ENCODE measurements at places on chromosomes 3 and 15. TPM values are rescaled to one million over a fixed set of nuclear protein-coding genes. Genes with fewer than 3 reads are reported as not detected.

GRCh38 chr3:171827836-171828458 lies 15.2 kb upstream of the TMEM212 start:
- no peak for DNase-seq

DNA sequence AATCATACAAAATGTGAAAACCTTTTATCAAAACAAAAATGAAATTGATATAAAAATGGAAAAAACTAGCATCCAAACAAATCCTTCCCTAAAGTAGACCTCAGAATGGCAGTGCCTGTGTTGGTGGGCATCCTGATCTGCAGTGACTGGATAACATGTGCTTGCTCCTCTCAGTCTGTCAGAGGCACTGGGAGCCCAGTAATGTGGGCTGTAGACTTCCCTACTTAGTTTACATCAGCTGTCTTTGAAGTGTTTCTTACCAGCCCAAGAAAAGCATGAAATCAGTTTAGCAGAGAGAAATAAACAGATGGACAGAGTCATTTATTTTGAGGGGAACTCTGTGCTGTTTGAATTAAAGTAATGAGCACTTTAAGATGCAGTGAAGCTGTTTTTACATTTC lies 37.8 kb upstream of the RORA start:
- DNase-seq, result no peak

DNA sequence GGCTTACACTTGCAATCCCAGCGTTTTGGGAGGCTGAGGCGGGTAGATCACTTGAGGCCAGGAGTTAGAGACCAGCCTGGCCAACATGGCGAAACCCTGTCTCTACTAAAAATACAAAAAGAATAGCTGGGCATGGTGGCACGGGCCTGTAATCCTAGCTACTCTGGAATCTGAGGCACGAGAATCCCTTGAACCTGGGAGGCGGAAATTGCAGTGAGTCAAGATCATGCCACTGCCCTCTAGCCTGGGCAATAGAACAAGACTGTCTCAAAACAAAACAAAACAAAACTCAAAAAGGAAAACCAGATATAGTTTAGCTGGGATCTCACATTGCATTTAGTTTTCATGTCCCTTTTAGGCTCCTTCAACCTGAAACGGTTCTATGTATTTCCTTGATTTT lies 2.9 kb upstream of the USP50 start:
- no peak for DNase-seq

DNA sequence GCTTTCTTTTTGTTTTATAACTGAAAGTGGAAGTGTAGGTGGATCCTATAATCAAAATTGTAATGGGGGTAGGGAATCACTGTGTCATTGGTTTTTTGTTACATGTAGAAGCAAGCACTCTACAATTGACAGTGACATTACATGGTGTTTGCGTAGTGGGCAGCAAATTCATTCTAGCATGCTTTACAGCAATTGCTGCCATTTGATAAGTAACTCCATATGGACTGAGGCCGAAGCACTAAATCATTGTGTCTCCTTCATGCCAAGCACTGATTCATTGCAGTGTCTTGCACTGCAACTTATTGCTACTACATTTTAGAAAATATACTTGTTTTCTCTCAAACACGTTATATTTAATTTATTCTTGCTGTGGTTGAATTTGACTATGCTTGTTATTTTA lies 933.9 kb downstream of the NSUN3 start:
- DNase-seq, result no peak

DNA sequence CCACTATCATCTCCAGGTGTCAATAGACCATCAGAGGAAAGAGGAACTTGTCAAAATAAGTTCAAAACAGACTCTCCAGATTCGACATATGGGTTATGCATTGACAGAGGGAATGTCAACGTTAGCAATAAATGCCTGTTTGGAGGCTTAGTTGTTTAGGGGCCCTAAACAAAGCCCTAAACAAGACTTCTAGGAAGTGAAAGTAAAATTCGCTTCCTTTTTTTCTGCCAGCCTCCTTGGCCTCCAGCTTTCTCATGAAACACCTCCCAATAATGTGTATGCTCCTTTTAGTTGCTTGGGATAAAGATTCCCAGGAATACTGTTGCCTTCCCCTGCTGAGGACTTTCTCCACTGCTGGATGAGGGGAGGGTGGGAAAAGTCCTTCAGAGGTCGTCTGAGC lies 70.9 kb upstream of the ARNT2 start:
- no peak for DNase-seq

The GNAT1 gene
- total RNA-seq, result not detected

GRCh38 chr15:52255935-52256334 lies 39.7 kb downstream of the MYO5C start:
- no peak for DNase-seq

DNA sequence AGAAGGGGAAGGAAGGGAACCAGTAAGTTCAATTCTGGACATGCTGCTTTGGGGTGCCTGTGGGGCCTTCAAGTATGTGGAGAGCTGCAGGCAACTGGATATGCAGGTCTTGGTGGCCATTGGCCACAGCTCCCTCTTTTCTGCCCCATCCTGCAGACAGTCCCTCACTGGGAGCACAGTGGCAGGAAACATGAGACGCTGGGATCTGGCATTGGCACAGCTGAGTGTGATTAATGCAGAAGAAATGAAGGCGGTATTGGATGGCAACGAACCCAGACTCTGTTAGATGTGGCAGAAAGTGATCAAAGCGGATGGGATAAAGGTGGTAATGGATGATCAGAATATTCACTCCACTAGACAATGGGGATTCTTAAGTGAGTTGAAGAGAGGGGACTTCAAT lies 23.2 kb upstream of the VPS8 start:
- peak; percentile 41 for DNase-seq

The ERICH6 gene
- total RNA-seq, result not detected

DNA sequence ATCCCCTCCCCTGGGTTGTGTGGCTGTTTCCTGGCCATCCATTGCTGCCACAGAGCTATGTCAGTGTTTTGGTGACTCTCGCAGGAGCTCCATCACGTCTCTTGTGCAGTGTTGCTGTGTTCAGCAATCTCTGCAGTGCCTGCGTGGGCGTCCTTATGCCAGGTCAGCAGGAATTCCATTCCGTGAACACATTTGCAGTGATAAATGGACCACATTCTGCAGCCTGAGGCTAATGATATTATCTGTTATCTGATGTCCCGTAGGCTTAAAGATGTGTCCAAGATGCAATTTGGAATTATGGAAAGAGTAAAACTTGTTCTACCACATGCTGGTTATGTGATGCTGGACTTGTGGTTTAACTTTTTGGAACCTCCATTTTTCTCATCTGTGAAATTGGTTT lies 25.5 kb upstream of the COL6A6 start:
- no peak for DNase-seq

The KBTBD13 gene
- total RNA-seq, result not detected

GRCh38 chr15:74373056-74373650 lies 5.7 kb upstream of the CYP11A1 start:
- DNase-seq, result no peak

GRCh38 chr3:170309046-170309445 lies 48.5 kb upstream of the SKIL start:
- DNase-seq, result no peak

- peak; percentile 31 for DNase-seq
Measured at GRCh38 chr3:170717410-170718402, 131.8 kb upstream of the SLC7A14 start.

The SLC28A1 gene
- 0.17 TPM for total RNA-seq

- DNase-seq, result no peak
Measured at GRCh38 chr3:187021748-187022402, 91.5 kb downstream of the ST6GAL1 start.

GRCh38 chr3:60803216-60804173 lies 447.8 kb downstream of the FHIT start:
- DNase-seq, result no peak

- no peak for DNase-seq
Measured at GRCh38 chr3:11435440-11436165, 163.4 kb downstream of the ATG7 start.

DNA sequence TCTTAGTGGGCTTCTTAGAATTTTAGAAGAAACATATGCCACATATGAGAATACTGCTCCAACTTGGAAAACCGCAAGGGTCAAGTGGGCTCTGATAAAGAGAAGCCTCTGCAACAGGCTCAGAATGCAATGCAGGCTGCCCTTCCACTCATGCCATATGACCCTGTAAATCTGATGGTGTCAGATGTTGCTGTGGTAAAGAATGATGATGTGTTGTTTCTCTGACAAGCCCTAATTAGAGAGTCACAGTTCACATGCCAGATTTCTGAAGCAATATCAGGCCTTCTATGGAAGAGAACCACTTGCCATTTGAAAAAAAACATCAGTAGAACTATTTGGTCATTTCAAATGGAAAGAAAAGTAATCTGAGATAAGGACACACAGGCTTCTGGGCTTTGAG lies 749.6 kb downstream of the AGBL1 start:
- no peak for DNase-seq

DNA sequence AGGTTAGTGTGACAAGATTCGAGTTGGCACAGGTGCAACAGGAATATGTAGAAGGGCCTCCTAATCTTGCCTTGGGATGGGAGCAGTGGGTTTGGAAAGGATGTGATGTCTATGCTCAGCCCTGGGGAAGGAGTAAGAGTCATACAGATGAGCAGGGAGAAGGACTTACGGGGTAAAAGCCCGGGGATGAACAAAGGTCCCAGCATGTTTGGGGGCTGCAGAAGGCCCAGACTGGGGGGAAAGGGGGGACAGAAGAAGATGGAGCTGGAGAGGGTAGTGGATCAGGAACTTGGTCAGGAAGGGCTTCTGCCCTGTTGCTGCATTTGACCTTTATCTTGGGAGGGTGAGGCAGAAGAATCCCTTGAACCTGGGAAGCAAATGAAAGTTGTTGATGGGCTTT lies 240.1 kb upstream of the ST8SIA2 start:
- no peak for DNase-seq

The CPB1 gene
- total RNA-seq, result not detected

DNA sequence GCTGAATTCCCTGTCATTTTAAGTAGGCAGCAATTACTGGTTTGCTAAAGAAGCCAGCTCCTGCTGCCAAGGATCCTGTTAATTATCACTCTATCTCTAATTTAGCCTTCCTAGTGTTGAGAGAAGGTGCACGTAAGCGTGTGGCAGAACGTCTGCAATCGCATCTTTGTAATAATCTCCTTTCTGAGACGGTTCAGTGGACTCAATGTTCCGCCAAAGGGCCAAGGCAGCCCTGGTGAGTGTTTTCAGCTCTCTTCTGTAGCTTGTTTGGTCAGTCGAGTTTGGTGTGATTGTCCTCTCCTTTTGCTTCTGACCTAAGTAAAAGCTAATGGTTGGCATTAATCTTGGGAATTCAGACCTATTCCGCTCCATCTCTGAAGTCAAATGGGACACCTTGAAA lies 24.2 kb downstream of the MITF start:
- DNase-seq, result no peak

GRCh38 chr3:23664459-23664858 lies 141.3 kb upstream of the UBE2E1 start:
- DNase-seq, result no peak

The MYRIP gene
- 5.6 TPM for total RNA-seq

The DISP2 gene
- total RNA-seq, result 1.1 TPM

- DNase-seq, result no peak
Measured at GRCh38 chr15:25931851-25932250, 68.7 kb upstream of the ATP10A start.

DNA sequence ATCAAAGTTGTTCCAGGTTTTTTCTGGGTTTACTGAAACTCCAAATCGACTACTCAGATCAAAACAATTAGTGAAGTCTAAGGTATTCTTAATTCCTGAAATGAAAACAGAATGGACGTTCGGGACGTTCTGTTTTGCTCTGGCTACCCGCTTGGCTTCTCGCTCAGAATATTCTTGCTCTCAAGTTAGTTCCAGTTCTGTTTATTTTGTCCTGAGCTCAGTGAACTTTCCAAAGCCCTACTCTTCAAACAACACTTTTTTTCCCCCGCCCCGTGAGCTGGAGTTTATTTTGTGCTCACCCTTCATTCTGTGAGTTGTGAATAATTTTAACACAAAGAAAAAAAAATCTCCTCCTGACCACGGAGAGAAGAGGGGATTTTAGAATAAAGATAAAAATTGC lies 72.6 kb downstream of the SAMMSON start:
- DNase-seq, result no peak

The ALG1L2 gene
- total RNA-seq, result 1.6 TPM

DNA sequence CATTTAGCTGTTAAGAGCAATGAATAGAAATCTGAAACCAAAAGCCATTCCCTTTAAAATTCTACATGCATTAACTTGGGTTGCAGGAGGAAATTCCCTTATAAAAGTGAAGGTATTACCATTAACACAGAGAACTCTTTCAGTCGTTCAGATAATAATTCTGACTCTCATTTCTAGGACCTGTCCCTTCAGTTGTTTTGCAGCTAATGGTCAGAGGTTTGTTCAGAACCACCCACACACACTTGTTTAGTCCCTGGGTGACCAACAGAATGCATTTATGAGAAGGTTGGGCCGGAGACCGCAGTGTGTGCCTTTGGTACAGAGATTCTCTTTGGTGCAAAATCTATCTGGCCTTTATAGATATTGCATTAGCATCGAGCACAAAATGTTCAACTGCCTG lies 492.5 kb downstream of the NLGN1 start:
- DNase-seq, result no peak

The SH3BP5 gene
- 4.2 TPM for total RNA-seq

GRCh38 chr15:22808240-22808639 lies 21.8 kb downstream of the NIPA1 start:
- no peak for DNase-seq

- DNase-seq, result peak; percentile 71
Measured at GRCh38 chr15:77506311-77507142, 85.8 kb downstream of the HMG20A start.

- no peak for DNase-seq
Measured at GRCh38 chr15:82970078-82970686, 15.8 kb upstream of the RAMAC start.

The CLDN1 gene
- total RNA-seq, result 204 TPM

The GPR176 gene
- total RNA-seq, result 10.2 TPM

DNA sequence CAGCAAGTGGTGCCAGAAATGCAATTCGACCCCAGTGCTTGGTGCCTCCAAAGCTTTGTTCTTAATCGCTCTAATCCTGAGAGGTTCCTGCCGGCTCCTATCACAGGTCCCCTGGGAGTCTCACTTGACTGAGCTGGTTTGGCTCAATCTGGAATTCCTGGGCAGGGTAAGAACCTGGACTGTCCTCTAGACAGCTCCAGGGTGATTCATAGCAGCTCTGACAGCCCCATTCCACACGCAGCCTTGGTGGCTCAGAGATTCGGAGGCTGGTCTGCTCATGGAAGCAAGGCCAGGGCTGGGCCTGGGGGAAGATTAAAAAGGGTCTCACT lies 37.9 kb downstream of the MYO5C start:
- DNase-seq, result no peak

The MRPL47 gene
- 88.0 TPM for total RNA-seq

Measured in Calu3 (cell line).